OCI-LY7 (cell line): ENCODE measurements at places on chromosomes 4 and X. TPM values are rescaled to one million over a fixed set of nuclear protein-coding genes. Genes with fewer than 3 reads are reported as not detected.

The SMPX gene
- total RNA-seq, result not detected in 2 replicates

DNA sequence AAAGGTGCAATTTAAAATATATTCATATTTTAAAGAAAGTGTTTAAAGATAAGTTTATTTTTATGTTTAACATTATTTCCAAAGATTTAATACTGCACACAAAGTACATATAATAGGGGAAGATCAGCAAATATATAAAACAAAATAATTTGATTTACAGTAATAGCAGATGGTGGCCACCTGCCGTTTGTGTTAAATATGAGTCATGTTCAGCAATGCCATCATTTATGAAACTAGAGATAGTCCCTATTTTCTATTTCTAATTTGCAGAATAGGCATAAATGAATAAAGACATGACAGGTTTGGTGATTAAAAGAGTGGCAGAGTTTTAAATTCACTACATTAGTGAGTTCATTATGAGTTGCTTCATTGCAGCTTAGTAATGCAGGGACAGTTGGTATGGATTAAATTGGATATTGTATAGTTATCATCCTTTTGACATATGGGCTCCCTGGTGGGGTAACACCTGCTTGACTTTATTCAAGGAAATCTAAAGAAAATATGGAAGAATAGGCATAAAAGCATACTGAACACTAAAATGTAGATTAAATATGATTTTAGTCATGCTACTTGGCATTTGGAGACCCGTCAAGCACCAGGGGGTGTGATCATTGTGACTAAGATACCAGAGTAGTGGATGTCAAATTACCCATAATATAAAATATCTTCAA lies 78.8 kb upstream of the BANK1 start:
- DNase-seq, result no peak

DNA sequence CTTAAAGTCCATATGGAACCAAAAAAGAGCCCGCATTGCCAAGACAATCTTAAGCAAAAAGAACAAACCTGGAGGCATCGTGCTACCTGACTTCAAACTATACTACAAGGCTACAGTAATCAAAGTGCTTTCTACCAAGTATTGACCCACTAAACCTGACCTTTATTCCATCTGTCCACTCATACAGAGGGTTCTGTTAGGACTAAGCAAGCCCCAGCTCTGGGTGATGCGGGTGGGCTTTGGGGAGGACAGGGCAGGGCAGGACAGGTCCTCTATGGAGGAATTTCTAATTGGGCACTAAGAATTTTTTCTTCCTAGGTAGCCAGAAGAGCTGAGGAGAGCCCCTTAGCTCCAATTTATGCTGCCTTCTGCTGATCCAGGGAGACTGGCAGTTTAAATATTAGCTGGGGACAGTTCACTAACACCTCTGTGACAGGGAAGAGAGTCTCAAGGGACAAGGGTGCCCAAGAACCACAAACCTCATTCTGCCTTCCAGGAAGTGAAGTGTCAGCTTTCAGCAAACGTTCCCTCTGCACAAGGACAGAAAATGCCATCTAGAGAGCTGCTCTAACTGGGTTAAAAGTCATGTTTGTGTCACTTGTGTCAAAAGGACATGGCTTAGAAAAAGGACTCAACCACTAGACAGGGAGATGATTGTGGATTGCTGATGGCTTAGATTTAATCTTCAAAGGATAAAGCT lies 143.2 kb downstream of the KIT start:
- no peak for DNase-seq

DNA sequence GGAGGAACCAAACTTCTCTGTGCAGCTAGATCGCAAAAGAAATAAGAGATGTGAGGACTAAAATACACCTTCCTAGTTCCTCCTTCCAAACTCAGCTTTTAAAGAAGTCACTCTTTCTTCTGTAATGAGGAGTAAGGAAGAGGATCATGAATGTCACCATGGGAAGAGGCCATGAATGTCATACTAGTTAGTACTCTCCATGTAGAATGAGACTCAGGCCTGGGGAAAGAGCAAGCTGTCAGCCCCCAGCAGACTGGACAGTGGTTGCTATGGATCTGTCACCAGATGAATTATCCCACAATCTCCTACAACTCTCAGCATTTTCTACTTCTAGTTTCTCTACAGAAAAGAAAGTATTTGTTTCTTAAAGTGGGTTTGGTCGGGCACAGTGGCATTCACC lies 57.1 kb upstream of the PRDM8 start:
- DNase-seq, result no peak

- no peak for DNase-seq
These were observed 265.7 kb upstream of the FAM241A start for GRCh38 chr4:111879539-111879938.

- DNase-seq, result peak; percentile 22
These were observed 193.6 kb upstream of the BANK1 start for GRCh38 chr4:101596781-101597552.

DNA sequence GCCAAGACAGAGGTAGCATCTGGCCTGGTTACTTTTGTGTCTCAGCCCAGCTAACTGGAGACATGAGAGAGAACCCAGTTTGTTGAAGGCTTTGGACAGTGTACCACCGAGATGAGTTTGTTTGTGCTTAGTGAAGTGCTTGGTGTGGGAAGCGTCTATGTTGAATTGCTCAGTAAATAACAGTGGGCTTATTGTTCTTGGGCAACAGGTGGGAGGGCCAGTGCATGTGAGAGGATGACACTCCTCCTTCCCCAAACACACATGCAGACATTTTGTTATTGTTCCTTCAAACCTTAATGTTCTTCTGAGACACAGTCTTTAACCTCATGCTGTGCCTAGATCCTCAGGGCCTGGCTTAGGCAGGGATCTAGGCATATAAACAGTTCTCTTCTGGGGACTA lies 39.7 kb downstream of the MSN start:
- no peak for DNase-seq
